ENCODE measurements at places on chromosomes 2 and 18.
A peak's percentile ranks its signal among the peaks of the same experiment; 100 is the strongest.

DNA sequence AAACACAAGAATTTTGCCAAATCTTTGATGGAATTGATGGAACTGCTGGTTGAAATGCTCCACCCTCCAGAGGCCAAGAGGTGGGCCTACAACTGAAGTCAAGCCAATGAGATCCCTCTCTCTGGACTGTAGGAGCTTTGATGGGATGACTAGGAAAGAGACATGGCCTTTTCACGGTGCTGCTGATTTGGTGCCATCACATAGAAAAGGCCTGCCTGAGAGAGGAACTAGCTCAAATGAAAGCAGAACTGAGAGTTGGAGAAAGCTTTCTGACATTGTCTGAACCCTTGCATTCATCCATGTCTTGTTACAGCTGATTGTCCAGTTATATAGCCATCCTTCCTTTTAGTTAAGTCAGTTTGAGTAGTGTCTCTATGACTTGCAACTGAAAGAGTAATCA lies 283.8 kb upstream of the LYPD1 start:
- no peak for DNase-seq

GRCh38 chr2:66255136-66255535 lies 179.8 kb upstream of the MEIS1 start:
- no peak for DNase-seq

DNA sequence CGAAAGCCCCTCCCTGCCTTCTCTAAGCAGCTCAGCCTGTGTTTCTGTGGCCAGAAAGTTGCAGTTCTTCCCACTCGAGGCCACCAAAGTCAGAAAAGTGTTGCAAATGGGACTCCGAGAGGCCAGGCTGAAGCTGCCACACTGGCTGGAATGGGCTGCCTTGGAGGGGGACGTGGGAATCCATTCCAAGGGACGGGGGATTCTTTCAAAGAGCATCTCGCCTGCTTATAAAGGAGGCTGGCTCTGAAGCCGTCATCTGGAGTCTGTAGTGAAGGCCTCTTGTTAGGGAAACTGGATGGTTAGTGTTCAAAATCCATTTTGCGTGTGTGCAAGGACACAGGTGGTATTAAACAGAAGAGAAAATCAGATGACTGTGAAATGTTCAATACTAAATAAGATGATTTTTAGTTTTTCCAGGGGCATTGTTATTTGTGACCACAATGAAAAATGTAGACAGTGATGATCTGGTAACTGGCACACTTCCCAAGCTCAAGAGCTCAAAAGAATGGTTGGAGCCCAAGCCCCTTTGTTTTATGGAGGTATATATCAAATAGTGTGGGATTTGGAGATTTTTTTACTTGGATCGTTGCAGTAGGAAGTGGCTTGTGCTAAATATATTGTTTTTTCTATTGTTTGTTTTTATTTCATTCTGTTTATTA lies 782 bp downstream of the FAM228B start:
- DNase-seq, result no peak

DNA sequence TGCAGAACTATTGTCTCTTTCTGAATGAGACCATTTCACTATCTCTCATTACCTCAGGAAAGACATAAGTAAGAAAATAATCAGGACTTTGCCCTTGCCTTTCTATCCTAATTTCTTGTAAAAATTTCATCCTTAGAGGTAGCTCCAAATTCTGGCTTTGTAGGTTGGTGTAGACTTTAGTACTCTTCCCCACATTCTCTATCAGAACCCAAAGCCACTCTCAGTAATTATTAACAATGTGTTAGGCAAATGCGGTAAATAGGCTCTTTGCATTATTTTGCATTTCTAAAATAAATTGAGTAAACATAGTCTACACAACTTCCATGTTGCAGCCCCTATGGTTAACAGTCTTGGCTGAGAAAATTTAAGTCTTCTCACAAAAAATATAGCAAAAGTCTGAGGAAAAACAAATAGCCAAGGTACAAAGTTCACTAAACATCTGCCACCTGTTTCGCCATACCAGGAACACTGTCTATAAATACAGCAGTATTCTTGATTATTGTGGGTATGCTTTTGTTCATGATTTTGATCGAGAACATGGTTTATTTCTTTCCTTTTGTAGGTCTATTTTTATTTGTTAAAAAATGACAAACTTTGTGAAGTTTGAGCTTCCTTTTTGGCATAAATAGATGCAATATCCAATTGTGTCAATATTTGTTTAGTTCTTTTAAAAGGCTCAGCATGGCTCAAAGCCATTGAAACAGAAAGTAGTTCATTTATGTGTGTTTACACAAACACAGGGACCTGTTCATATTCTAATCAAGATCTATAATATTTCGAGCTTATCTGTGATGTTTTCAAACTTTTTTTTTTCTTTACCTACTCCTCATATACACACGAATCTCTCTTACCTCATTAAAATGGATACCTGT lies 1061.5 kb downstream of the CNTNAP5 start:
- DNase-seq, result no peak

DNA sequence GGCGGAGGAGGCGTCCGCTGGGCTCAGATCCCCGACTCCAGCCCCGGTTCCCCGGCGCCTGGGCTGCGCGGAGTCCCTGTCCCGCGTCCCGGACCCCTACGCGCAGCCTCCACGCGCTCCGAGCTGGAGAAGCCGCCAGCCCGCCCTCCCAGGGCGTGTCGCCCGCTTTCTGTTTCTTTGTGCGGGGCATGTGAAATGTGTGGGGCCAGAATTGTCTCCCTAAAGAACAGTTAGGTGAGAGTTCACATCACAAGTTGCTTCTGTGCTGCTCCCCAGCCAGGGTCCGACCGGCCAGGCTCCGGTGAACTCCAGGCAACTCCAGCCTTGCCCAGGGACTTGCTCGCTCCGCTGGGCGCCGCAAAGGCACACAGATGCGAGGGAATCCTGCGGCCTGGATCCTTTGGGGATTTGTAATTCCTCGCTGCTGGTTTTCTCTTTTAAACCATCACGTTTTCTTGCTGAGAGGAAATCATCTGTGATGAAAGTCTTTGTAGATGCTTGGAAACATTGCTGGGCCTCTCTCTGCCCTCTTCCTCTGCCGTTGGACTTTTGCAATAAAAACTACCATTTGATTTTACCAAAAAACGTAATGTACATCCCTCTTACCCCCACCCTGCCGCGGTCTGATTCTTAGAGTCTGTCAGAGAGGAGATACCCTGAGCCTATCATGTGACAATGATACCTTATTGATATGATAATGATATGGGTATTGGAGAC lies 631 bp downstream of the GYPC start:
- peak; percentile 34 for DNase-seq

- no peak for DNase-seq
Measured at GRCh38 chr2:166088634-166089033, 39.2 kb downstream of the SCN1A start.

- DNase-seq, result no peak
Measured at GRCh38 chr2:45653122-45653913, 1.8 kb downstream of the PRKCE start.
